ENCODE measurements at places on chromosomes 1 and 21.
A peak's percentile ranks its signal among the peaks of the same experiment; 100 is the strongest.

- DNase-seq, result no peak
These were observed 256 bp upstream of the TARBP1 start for GRCh38 chr1:234479310-234479559.

DNA sequence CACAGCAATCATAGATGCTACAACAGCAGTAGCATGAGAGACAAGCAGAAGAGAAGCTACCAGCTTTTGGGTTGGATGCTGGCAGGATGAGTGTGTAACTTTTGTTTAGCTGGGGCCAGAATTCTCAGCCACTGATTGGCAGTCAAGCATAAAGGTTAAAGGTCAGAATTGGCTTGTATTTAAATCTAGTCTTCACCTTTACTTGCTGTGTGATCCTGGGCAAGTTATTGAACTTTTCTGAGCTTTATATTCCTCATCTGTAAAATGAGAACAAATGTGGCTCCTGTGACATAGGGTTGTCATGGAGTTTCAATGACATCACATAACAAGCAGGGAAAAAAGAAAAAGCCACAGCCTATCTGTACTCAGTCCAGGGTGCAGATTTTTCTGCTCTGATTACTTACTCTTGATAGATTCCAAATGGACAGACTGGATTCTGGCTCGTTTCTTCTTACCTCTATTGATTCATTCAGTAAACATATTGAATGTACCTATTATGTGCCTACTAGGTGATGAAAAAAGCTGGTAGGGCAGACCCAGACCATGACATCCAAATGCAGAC lies 2.8 kb upstream of the AZIN2 start:
- no peak for DNase-seq

- no peak for DNase-seq
These were observed 72.4 kb upstream of the POU3F1 start for GRCh38 chr1:38118976-38119375.

GRCh38 chr1:167515893-167516321 lies 2.4 kb downstream of the CD247 start:
- DNase-seq, result no peak

DNA sequence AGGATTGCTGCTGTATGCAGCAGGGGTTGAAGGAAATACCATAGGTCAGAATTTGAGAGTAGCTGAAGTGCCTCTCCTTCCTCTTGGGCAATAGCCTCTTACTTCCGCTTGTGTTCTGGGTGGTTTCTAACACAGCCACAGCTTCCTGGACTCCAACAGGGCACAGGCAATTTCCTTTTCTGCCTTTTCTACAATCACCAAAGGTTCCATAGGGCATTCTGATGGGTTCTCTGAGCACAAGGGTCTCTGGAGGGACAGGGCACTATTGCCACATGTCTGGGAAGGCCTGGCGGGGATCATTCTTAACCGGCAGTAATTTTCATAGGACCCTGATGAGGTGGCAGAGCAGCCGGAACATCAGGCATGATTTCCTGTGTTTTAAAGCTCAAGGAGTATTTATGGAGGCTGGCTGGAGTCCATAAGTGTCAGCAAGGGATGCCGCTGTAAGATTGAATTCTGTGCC lies 5.5 kb upstream of the AGTRAP start:
- no peak for DNase-seq

- DNase-seq, result no peak
These were observed 137.7 kb upstream of the ETS2 start for GRCh38 chr21:38668067-38668466.

DNA sequence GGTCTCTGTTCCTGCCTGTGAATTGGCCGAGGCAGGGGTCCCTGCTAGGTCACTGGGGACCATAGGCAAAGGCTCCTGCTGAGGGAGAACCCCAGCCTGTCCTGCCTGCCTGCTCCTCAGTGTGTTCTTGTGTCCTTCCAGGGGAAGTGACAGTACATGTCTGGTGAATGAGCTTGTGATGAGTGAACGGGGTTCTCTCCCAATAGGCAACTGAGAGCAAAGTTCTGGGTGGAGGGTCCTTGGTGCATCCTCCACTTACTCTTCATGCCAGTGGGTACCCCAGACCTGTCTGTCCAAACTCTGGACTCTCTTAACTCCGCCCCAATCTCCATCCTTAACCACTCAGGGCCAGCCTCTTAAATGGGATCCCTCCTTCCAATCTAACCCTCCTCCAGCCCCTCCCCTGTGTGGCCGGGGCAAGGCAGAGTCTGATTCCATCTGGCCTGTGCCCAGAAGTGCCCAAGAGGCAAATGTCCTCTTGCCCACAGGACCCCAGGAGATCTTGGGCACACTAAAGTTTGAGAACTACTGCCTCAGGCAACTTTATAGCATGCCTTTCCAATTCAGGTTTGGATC lies 2.0 kb downstream of the XKR8 start:
- no peak for DNase-seq

GRCh38 chr1:157431751-157432150 lies 120.6 kb downstream of the FCRL5 start:
- DNase-seq, result no peak

DNA sequence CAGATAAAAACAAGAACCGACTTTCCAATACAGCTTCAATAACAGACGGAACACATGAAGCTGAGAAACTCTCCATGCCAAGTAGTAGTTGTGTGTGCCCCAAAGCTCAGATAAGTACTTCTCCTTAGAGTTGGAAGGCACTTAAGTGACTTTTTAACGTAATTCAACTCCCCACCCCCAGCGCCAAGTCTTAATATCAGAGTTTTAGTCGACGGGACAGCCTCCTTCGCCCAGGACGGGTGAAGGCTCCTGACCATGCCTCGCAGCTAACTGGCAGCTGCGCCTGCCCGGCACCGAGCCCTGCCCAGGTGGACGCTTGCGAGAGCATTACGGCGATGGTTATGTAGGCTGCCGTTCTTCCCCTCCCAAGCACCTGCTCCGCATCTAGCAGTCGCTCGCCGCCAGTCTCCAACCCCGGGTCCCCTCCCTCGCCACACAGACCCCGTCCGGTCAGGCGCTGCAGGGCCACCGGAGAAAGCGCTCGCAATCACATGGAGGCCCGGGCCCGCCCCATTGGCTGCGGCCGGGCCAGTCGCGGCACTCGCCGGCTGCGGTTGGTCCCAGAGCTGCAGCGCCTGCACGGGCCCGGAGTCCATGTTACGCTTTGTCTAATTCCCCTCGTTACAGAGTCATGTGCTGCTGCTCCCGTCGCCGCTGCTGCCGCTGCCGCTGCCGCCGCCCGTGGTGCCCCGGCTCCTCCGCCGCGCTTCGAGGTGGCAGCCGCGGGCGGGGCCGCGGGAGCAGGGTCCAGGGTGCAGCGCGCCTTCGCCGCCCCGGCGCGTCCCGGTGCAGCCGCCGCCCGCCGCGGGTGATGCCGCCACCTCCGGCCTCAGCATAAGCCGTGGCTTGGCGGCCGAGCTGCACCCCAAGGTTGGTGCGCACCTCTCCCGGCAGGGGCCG lies at the start of gene LRRC8D:
Gene LRRC8D (plus strand): TSS at position 611 of the 900 bp plus-strand sequence. CDS start 112,037 bp downstream, outside the sequence.
- peak; percentile 31 for DNase-seq

DNA sequence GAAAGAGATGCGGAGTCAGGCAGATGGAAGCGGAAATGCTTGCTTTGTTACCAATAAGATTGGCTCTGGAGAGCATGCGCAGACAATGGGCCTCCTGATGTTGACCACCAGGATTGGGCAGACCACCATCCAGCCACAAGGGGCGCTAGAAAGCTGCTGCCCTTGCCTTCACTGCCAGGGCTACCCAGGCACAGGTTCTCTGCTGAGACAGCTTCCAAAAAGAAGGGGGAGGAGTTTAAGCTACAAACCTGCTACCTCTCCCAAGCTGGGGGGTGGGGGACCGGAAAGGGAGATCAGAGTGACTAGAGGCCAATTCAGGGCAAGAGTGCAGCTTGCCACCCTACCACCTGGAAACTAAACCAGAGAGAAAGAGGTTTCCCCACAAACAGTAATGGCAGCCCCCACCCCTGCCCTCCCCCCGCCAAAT lies 369.7 kb downstream of the RRAGC start:
- no peak for DNase-seq

GRCh38 chr1:209430107-209430506 lies 153.4 kb upstream of the CAMK1G start:
- DNase-seq, result no peak

DNA sequence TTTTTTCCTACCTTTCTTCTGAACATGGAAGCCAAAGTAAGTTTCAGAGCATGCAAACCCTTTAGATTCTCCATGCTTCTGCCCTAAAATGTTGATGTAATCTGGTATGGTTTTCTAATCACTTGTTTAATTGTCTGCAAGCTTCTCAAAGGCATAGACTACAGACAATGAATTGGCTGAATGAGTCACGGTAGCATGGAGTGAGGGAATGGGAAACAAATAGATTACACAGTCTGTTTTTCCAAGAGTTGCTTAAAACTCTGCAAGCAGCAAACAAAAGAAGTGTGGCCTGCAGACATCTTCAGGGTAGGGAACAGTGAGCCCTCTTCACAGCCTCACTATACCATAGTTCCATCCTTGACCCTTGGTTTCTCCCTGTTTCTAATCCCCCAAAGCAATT lies 326.0 kb downstream of the BARHL2 start:
- DNase-seq, result no peak

- no peak for DNase-seq
These were observed 466.9 kb downstream of the PCP4 start for GRCh38 chr21:40334159-40334558.

DNA sequence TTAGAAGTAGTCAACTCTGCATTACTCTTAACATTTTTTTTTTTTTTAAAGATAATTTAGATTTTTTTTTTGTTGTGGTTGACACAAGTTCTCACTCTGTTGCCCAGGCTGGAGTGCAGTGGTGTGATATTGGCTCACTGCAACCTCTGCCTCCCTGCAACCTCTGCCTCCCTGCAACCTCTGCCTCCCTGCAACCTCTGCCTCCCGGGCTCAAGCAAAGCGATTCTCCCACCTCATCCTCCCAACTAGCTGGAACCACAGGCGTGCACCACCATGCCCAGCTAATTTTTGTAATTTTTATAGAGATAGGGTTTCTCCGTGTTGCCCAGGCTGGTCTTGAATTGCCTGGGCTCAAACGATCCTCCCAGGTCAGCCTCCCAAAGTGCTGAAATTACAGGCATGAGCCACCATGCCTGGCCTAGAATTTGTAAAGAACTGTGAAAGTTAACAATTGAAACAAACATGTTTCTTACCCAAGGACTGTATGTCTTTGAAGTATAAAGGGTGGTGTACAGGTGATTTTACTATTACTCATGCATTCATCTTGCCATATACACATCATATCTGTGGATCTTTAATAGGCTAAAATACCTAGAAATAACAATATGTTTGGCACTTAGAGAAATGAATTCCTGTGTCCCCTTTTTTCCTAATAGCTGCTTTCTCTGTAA lies 114.7 kb downstream of the ATP5PO start:
- no peak for DNase-seq

- no peak for DNase-seq
These were observed 21.3 kb upstream of the C1orf105 start for GRCh38 chr1:172398970-172399755.

DNA sequence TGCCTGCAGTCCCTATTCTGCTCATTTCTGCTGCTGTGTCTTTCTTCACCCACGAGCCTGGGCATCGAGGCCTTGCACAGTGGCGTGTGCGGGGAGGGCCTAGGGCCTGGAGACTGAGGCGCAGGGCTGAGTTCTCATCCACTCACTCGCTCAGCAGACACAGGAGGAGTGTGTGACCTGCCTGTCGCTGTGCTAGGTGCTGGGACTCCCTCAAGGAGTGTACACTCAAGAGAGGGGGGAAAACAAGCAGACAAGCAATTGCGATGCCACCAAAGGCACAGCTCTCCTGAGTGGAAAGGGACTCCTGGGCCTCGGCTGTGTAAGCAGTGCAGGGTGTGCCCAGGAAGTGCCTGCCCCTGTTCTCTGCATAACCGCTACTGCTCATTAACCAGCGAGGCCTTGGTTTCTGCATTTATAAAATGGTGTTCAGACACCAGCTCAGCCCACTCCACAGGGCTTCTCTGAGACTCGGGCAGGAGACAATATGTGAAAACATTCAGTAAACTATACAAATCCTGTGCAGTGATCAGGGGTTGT lies 4.2 kb downstream of the RD3 start:
- DNase-seq, result no peak

All from stimulated activated CD8-positive, alpha-beta memory T cell treated with anti-CD3 and anti-CD28 coated beads, Interleukin-2, amount 100 ng/mL, for 1 hour (primary cell).